A549 treated with Mapracorat at 1 μM for 4 hours (cell line): ENCODE measurements at places on chromosomes 2 and 18. TPM values are rescaled to one million over a fixed set of nuclear protein-coding genes. Genes with fewer than 3 reads are reported as not detected.

MYO5B gene
- 7.8 to 10.5 TPM (median 9.4 TPM) in 5 replicates for total RNA-seq

STARD6 gene
- total RNA-seq: not detected in 5 replicates

DSG4 gene
- not detected in 5 replicates for total RNA-seq

IL36A gene
- not detected in 5 replicates for total RNA-seq

ZNF521 gene
- not detected in 5 replicates for total RNA-seq

SNED1 gene
- 0.54 to 1.2 TPM (median 0.89 TPM) in 5 replicates for total RNA-seq

AFF3 gene
- total RNA-seq: 0.01 to 0.08 TPM (median 0.08 TPM) in 3 of 5 replicates, not detected in the others

DRC1 gene
- 0.16 to 0.46 TPM (median 0.38 TPM) in 5 replicates for total RNA-seq

DOK6 gene
- total RNA-seq: not detected in 5 replicates

POTEI gene
- not detected in 5 replicates for total RNA-seq

SAG gene
- not detected in 5 replicates for total RNA-seq

CIB4 gene
- total RNA-seq: 0.31 to 0.38 TPM (median 0.35 TPM) in 3 of 5 replicates, not detected in the others

CAPN14 gene
- 0.03 to 0.05 TPM in 2 of 5 replicates, not detected in the others for total RNA-seq

SLC38A11 gene
- not detected in 5 replicates for total RNA-seq

EFR3B gene
- total RNA-seq: 10.0 to 10.5 TPM (median 10.3 TPM) in 5 replicates

IGFBP5 gene
- total RNA-seq: 0.08 to 0.25 TPM (median 0.20 TPM) in 5 replicates

ANKRD53 gene
- 0.11 to 0.30 TPM (median 0.16 TPM) in 3 of 5 replicates, not detected in the others for total RNA-seq

PAIP2B gene
- total RNA-seq: 0.22 to 0.34 TPM (median 0.26 TPM) in 5 replicates

REG3A gene
- total RNA-seq: not detected in 5 replicates

RAD51AP2 gene
- total RNA-seq: not detected in 5 replicates

TGFA gene
- total RNA-seq: 4.7 to 5.5 TPM (median 4.9 TPM) in 5 replicates

KRCC1 gene
- total RNA-seq: 11.2 to 12.5 TPM (median 12.2 TPM) in 5 replicates

ALK gene
- total RNA-seq: not detected in 5 replicates

DCDC2C gene
- 0.24 to 0.57 TPM (median 0.38 TPM) in 3 of 5 replicates, not detected in the others for total RNA-seq
